ENCODE measurements at places on chromosomes 13 and 19.

- peak; percentile 91 for DNase-seq
Measured at GRCh38 chr13:46211483-46212351, at the start of gene LRRC63. Gene LRRC63 (plus strand): TSS chr13:46211928. CDS start chr13:46213035, 1,107 bp downstream.

GRCh38 chr13:30932481-30933353, at the start of gene TEX26:
Gene TEX26 (plus strand): TSS chr13:30932656. CDS start chr13:30932716, 60 bp downstream.
- no peak for DNase-seq

- DNase-seq = no peak
Measured at GRCh38 chr19:18999896-19000620, 33.3 kb downstream of the SUGP2 start.

DNA sequence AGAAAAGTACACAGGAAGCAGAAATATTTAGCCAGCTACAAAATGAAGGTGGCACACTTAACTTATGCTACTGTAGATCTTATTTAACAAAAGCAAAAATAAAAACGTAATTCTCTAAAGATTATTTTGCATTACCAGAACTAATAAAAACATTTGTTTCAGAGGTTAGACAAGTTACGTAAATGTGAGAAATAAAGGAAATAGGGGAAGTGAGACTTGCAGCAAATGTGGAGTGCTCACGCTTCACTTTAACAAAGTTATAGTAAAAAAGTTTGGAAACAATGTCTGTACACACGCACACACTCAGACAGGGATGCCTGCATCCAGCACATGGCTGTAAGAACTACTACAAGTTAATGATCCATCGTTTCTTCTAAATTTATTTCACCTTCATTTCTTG, 83.7 kb downstream of the NALCN start:
- no peak for DNase-seq

GRCh38 chr13:48561466-48562235, 28.8 kb upstream of the RCBTB2 start:
- DNase-seq = peak; percentile 58
